Germinal center (tissue), 1 donor: ENCODE measurements at places on chromosomes 7 and 10.

DNA sequence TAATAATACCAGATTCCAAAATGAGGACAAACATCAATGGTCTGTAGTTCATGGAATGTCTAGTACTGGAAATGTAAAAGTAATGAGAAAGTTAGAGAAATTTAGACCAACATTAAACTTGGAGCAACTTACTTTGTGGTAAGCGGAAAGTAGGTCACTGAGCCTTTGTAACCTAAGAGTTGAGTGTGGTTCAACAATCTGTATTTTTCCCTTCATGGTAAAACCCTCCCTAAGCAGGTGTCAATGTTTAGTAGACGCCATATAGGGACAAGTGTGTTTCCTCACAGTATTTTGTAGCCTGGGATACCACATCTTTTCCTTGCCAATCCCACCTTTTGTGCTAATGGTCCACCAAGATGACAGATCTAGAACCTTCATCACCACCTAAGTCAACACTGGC is 67.3 kb upstream of the RSU1 start:
- DNase-seq, result no peak

GRCh38 chr10:77287647-77288120 is 349.9 kb downstream of the KCNMA1 start:
- no peak for DNase-seq

DNA sequence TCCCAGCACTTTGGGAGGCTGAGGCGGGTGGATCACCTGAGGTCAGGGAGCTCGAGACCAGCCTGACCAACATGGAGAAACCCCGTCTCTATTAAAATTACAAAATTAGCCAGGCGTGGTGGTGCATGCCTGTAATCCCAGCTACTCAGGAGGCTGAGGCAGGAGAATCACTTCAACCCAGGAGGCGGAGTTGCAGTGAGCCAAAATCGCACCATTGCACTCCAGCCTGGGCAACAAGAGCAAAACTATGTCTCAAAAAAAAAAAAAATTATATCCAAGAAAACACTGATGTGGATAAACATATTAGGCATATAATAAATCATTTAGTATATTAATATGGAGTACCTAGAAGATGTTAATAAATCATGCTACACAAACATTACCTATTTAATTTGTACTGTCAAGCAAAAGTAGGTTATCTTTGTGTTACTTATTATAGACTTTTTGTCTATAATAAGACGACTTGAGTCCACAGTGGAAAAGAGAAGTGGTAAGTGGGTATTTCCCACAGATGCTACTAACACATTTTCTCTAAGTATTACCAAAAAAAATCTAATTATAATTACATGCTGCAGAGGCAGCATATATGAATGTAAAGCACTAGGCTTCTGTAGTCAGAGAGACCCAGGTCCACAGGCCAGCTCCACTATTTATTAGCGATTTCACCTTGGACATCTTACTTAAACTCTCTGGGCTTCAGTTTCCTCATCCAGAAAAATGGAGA is 34.5 kb downstream of the DNMBP start:
- DNase-seq, result peak; percentile 35

DNA sequence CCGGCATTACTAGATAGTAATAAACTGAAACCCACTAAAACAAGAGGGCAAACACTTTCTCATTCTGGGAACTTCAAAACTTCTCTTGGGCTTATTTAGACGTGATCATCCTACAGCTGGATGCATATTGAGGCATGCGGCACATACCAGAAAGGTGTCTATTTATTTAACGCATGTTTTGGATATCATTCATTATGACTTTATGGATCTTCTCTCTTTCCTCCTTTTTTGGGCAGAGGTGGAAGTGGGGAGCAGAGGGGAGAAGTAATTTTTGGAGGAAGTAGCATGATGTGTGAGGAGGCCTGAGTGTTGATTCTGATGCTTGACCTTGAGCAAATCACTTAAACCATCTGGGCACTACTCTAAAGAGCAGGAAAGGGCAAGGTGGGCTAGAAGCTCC is 270.6 kb downstream of the TRIL start:
- no peak for DNase-seq

DNA sequence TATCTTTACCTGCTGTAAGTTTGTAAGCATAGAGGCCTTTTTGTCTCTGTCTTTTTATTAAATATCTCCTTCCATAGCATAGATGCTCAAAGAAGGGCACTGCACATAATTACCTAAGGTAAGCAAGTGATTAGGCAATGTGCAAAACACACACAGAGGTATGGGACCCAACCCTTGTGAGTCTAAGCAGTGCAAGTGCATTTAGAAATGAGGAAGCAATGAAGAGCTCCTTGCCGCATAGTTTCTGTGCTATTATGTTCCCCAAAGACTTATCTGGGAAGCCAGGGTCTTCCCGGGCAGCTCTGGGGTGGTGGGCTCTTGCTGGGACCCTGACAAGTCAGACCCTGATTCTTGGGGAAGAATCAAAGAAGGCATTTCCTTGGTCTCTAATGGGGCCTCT is 13.5 kb upstream of the MGAM2 start:
- DNase-seq, result no peak

DNA sequence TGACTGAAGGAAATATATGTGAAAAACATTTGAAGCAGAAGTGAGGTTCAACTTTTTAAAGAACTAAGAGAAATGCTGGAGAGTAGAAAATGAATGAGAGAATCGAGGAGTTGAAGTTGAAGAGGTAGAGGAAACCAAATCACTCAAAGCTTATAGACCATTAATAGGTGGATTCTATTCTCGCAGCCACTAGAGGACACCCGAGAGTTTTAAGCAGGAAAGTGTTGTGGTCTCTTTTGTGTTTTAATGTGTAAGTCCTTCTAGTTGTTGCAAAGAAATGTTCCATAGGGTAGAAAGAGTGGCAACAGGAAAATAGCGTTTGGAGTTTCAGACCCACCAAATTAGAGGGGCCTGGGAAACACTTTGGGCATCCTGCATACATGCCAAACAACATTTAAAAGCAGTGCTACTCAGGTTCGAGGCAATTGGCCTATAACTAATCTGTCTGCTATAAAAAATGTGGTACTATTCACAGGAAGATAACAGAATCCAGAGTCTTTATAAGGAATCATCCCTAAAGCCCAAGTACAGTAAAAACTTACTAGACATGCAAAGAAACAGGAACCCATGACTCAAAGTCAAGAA is 75.3 kb upstream of the TAS2R16 start:
- no peak for DNase-seq

- no peak for DNase-seq
These were observed 97.5 kb downstream of the UBE2H start for GRCh38 chr7:129855234-129855673.

- DNase-seq, result no peak
These were observed 31.5 kb downstream of the C10orf53 start for GRCh38 chr10:49710966-49711365.
